ENCODE measurements at places on chromosomes 7 and 10.

- peak; percentile 100 for DNase-seq
Measured at GRCh38 chr7:4744391-4745264, 30.8 kb upstream of the AP5Z1 start.

DNA sequence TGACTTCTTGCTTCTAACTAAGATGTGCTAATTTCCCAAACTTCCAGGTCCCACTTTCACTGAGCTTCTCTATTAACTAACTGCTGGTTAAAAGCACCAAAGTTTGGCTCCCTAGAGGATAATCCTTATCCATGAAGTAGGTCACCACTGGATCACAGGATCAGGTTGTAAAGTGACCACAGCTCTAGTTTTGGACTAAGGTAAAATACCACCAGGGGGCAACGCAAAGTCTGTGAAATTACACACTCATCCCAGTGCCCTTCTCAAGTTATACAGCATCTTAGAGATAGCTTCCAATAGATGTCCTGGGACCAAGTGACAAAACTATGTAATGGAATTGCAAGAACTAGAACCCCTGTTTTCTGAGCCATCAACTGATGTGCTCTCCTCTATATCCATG is 116.4 kb upstream of the ASAH2 start:
- peak; percentile 25 for DNase-seq

- DNase-seq, result peak; percentile 48
Measured at GRCh38 chr10:90857635-90858460, at the start of gene HTR7. HTR7 (minus strand) TSS chr10:90858039; CDS start chr10:90857671, 368 bp downstream.

DNA sequence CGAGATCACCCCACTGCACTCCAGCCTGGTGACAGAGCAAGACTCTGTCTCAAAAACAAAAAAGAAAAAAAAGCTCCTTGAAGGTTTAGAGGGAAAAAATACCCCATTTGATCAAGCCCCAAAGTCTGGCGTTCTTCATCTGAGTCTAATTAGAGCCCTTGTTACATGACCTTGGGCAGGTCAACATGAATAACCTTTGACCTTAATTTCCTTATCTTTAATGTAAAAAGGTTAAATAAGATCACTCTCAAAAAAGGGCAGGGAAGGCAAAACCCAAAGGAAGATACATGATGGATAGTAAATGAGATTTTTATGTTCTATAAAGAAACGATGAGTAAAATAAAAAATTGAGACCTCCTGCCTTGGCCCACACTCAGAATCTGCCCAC is 40.3 kb downstream of the SLC37A3 start:
- DNase-seq, result no peak

DNA sequence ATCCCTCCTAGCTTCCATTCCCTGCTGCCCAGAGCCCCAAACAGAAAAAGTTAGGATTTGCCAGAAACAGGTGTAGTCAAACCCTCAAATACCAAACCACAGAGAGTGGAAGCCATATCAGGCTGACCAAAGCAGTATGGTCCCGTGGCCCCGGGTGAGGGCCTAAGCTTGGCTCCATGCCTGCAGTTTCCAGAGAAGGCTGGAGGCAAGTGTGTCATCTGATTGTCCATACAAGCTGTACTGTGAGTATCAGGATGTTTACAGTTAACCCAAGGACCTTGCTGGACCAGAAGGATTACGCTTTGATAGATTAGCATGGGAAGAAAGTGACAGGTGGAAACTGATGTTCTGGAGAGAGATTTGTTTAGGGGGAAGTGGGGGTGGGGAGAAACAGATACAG is 96.3 kb downstream of the PRKAG2 start:
- DNase-seq, result no peak

GRCh38 chr7:498678-499641 is 20.7 kb downstream of the PDGFA start:
- DNase-seq, result no peak

Data from thyroid gland (tissue), 4 donors.